Mammary epithelial cell (primary cell): ENCODE measurements at places on chromosomes 7 and 10. TPM values are rescaled to one million over a fixed set of nuclear protein-coding genes. Genes with fewer than 3 reads are reported as not detected.

- peak; percentile 37 for DNase-seq
These were observed 174.8 kb downstream of the RTKN2 start for GRCh38 chr10:62093863-62094291.

The MYPN gene
- total RNA-seq = 3.0 TPM

DNA sequence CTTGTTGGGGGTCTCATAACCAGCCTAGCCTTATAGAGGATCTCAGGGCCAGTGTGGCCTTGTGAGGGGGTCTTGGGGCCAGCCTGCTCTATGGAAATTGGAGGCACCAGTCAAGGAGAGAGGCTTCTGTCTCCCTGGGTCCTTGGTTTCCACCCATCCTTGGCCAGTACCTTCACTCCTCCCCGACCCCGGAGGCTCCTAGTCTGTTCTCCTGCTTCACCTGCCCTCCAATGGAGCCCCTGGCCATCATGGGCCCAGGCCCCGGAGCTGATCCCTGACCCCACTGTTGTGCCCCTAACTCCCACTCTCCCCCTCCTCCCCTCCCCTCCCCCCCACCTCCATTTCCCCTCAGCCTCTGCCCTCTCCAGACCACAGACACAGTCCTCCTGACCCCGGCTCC is 29.7 kb downstream of the RASGEF1A start:
- no peak for DNase-seq

The HOXA9 gene
- total RNA-seq = 7.8 TPM

- peak; percentile 34 for DNase-seq
These were observed 868 bp downstream of the TIAL1 start for GRCh38 chr10:119595676-119596515.

GRCh38 chr7:4017785-4018184 is 664.3 kb upstream of the FOXK1 start:
- DNase-seq = no peak

DNA sequence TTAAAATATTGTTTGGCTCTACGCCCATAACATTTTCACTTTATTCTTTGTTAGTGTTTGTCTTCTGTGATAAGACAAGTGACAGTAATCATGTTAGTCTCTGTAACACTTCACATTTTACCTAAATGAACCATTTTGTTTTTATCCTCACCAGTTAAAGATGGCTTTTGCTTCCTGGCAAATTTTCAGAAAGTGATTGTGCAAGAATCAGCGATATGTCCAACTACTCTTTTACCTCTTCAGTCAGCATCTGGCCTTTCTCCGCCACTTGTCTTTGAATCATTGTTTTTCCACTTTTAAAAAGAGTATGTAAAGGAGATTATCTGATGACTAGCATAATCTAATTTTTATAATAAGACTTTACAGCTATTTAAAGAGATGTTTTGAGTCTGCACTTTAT is 3.5 kb downstream of the DGKB start:
- no peak for DNase-seq

The UROS gene
- total RNA-seq = 55.8 TPM

- DNase-seq = no peak
These were observed 89.0 kb upstream of the SEPHS1 start for GRCh38 chr10:13437026-13437555.

- DNase-seq = no peak
These were observed 17.6 kb downstream of the SRI start for GRCh38 chr7:88202278-88202677.

The TAS2R3 gene
- 2.6 and 2.7 TPM in 2 replicates for total RNA-seq

The TMEM225B gene
- not detected for total RNA-seq

GRCh38 chr10:8336629-8337331 is 282.3 kb downstream of the GATA3 start:
- DNase-seq = no peak

The TMEM60 gene
- total RNA-seq = 12.8 and 14.1 TPM in 2 replicates

DNA sequence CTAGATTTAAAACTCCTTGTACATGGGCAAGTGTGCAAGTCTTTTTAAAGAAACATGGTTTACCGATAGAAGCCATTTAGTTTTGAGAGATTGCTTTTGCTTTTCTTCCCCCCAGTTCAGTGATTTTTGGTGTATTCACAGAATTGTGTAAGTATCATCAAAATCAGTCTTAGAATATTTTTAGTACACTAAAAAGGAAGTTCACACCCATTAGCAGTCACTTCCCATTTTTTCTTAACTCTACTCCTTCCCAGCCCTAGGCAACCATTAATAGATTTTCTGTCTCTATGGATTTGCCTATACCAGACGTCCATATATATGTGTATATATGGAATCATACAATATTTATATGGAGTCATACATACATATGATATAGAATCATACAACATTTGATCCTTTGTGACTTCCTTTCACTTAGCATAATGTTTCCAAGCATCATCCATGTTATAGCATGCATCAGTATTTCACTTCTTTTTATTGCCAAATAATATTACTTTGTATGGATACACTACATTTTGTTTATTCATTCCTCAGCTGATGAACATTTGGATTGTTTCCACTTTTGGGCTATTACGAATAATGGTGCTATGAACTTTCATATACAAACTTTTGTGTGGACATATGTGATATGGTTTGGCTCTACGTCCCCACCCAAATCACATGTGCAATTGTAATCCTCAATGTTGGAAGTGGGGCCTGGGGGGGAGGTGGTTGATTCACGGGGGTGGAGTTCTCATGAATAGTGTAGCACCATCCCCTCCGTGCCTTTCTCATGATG is 16.5 kb upstream of the ARL4A start:
- DNase-seq = no peak

The SYT15 gene
- total RNA-seq = 0.68 and 0.83 TPM in 2 replicates

DNA sequence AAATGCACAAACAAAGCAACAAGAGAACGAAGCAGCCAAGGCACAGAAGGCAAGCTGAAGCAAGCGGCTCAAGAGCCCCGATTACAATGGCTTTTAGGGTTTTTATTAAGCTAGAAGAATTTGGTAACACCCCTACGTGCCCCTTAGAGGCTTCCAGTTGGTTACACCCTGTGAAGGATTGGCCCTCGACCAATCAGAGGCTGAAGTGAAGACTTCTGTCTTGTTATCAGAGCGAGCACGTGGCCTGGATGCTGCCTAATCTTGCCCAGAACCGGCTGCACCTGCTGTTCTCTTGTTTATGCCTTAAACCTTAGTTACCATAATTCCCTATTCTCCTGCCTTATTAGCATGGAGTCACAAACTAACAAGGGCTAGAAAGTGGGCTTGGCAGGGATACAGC is 21.4 kb downstream of the KCNK18 start:
- no peak for DNase-seq

The CYP2C19 gene
- total RNA-seq = not detected
